Myocyte (in vitro differentiated cells): ENCODE measurements at places on chromosomes 6 and 20. TPM values are rescaled to one million over a fixed set of nuclear protein-coding genes. Genes with fewer than 3 reads are reported as not detected.

OR10C1 gene
- not detected in 2 replicates for total RNA-seq

DNA sequence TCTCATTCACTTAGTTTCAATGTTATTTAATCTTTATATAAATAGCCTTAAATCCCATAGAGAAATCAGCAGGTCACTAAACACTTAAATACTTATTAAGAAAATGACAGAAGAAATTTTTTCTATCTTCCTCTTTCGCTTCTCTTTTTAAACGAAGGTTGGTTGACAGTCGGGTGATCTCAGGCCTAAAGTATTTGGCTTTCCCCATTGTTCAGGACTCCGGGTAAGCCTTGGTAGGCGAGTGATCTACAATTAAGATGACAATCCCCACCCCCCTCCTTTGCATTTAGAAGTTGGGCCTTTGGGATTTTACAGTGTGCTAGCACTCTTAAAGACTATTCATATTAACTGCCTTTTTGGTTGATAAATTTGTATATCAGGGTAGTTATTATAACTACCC is 19.7 kb upstream of the UTRN start:
- DNase-seq, result peak; percentile 88

DNA sequence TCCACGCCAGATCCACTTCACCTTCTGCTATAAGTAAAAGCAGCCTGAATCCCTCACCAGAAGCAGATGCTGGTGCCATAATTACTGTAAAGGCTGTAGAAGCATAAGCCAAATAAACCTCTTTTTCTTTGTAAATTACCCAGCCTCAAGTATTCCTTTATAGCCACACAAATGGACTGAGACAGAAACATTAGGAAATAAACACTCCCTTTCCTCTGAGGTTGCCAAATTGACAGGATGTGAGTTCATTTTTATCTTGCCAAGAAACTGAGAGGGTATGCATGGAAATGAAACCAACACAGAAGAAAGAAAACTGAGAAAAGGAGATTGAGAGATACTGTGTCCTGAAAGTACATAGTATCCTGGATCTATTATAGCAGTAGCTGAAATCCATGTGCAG is 481.2 kb downstream of the HAO1 start:
- DNase-seq, result no peak

SLPI gene
- total RNA-seq, result not detected in 2 replicates

- no peak for DNase-seq
Observed at GRCh38 chr6:117617210-117618035, 15.1 kb upstream of the GOPC start.

ZNF311 gene
- 0.32 and 1.5 TPM in 2 replicates for total RNA-seq

- DNase-seq, result peak; percentile 47
Observed at GRCh38 chr20:32535953-32536823, 48.9 kb downstream of the NOL4L start.

DNA sequence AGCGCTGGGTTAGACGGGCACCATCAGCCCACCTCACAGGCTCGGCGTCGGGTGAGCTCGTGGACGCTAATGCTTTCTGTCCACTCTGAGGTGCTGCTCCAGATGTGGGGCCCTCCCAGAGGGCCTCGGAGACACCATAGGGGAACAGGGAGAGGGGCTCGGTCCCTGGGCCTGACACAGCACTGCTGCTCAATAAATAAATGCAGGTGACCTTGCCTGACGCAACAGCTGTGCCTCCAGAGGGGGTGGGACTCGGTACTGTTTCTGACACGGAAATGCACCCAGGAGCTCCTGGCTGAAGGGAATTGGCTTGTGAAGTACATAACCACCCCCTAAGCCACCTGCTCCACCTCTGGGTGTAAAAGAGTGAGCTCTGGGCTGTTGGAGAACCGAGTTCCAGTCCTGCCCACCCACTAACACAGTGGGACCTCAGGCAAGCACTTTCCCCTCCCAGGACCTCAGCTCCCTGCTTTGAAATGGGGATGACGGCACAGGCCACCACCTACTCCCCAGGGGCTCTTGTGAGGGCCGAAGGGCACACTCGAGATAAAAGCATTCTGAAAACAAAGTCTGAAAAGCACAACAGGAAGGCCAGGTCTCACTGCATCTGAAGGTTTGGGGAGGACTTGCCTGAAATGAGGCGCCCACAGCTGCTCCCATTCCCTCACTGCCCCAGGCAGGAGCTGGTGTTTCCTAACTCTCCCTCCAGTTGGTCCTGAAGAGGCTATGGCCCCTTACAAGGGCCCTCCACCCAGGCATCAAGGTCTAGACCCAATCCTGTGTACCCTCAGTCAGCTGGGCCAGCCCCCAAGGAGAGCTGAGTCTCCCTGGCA is 6.7 kb downstream of the KCNK15 start:
- DNase-seq, result no peak

FOXF2 gene
- not detected in 2 replicates for total RNA-seq

SLC17A4 gene
- total RNA-seq, result not detected in 2 replicates

CST7 gene
- total RNA-seq, result 5.4 and 6.8 TPM in 2 replicates

- no peak for DNase-seq
Observed at GRCh38 chr6:121485359-121485811, 49.9 kb downstream of the GJA1 start.

VGLL2 gene
- 5.7 and 24.4 TPM in 2 replicates for total RNA-seq

SOD2 gene
- 177 and 208 TPM in 2 replicates for total RNA-seq

OR2H2 gene
- total RNA-seq, result not detected in 2 replicates

GRCh38 chr6:106448000-106448426 is 87.5 kb downstream of the CRYBG1 start:
- DNase-seq, result no peak

GRCh38 chr6:104118274-104118673 is 741.4 kb downstream of the HACE1 start:
- DNase-seq, result peak; percentile 8

- peak; percentile 12 for DNase-seq
Observed at GRCh38 chr6:44332585-44332984, 9.9 kb upstream of the SPATS1 start.

DNA sequence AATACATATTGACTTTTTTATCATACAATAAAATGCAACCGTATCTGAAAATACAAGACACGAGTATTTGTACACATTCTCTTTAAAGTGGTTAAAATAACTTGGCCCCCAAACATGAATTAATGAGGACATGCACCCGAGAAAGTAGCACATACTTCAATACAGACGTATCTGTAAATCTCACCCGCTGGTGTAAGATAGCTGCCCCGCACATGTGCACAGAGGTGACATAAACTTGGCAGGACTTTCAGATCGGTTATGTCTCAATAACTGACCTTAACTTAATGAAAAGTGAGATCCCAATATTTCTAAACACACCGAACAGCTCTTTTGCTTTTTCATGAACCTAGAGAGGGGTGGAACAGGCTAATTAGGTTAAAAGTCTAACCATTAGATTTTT is 91.5 kb upstream of the RPS6KA2 start:
- no peak for DNase-seq

DNA sequence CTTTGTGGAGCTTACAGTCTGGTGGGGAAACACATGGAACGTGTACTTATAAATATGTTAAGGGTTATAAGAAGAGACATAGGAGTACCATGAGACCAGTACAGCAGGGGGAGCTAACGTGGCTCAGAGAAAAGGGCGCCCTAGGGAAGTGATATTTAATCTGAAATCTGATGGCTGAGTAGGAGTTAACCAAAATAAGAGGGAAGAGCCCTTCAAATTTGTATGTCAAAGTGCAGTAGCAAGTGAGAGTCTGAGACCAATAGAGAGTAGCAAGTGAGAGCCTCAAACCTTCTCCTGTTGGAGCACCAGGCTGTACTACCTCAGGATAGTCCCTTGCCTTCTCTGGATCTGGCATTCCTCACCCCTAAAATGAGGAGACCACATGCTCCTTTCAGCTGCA is 6.1 kb upstream of the PKIG start:
- DNase-seq, result peak; percentile 49

DNA sequence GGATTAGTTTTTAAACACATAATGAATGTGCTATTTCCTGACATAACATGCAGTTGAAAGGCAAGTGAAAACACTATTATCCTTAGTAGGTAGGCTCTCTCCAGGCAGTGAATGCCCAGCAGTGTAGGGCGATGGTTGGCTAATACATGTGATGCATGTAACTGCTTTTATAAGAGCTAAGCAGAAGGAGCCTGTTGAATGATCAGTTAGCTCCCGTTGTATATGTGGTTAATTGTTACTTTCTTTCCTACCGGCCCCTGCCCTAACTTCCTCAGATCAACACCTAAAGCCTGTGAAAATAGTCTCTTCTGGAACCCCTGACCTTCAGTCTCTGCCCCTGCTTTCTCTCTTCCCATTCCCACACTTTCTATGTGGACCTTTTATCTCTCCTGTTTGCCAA is 10.5 kb downstream of the SOX4 start:
- no peak for DNase-seq

CTCFL gene
- total RNA-seq, result not detected in 2 replicates

PLN gene
- 0.10 and 1.4 TPM in 2 replicates for total RNA-seq

- no peak for DNase-seq
Observed at GRCh38 chr20:48912065-48912464, 9.4 kb upstream of the ARFGEF2 start.
